H1 (cell line): ENCODE measurements at places on chromosomes 7 and 10. TPM values are rescaled to one million over a fixed set of nuclear protein-coding genes. Genes with fewer than 3 reads are reported as not detected.

The STK17A gene
- 2.0 and 2.2 TPM in 2 replicates for polyA plus RNA-seq

The AMZ1 gene
- 0.59 and 1.1 TPM in 2 replicates for polyA plus RNA-seq

The FAM241B gene
- polyA plus RNA-seq: 29.2 and 30.1 TPM in 2 replicates

The CYP3A4 gene
- polyA plus RNA-seq: not detected in 2 replicates

The LRRD1 gene
- not detected in 2 replicates for polyA plus RNA-seq

The MRLN gene
- 0.21 TPM in 1 of 2 replicates, not detected in the other for polyA plus RNA-seq

The ENO4 gene
- polyA plus RNA-seq: 0.33 and 0.77 TPM in 2 replicates

The MYL7 gene
- 1.4 and 3.4 TPM in 2 replicates for polyA plus RNA-seq

The ADRB1 gene
- 0.14 TPM in 2 replicates for polyA plus RNA-seq

The EEPD1 gene
- 3.1 and 5.5 TPM in 2 replicates for polyA plus RNA-seq

The CDH23 gene
- polyA plus RNA-seq: 4.9 and 6.3 TPM in 2 replicates

The AP3M1 gene
- 15.3 and 23.9 TPM in 2 replicates for polyA plus RNA-seq

The GIMAP4 gene
- 0.20 TPM in 1 of 2 replicates, not detected in the other for polyA plus RNA-seq

The FAM25G gene
- not detected in 2 replicates for polyA plus RNA-seq

The TRIM50 gene
- polyA plus RNA-seq: 0.12 and 0.25 TPM in 2 replicates

The ZNF488 gene
- polyA plus RNA-seq: 9.6 and 11.4 TPM in 2 replicates

The CPED1 gene
- polyA plus RNA-seq: 0.08 and 0.22 TPM in 2 replicates

The NRBF2 gene
- 6.3 and 11.0 TPM in 2 replicates for polyA plus RNA-seq

The IGFBP1 gene
- polyA plus RNA-seq: not detected in 2 replicates

The BUD31 gene
- 46.7 and 72.0 TPM in 2 replicates for polyA plus RNA-seq

The CLDN15 gene
- polyA plus RNA-seq: 7.6 and 11.1 TPM in 2 replicates

The NEBL gene
- 4.7 and 7.5 TPM in 2 replicates for polyA plus RNA-seq

The DGKI gene
- polyA plus RNA-seq: 0.20 and 0.22 TPM in 2 replicates

The WNT8B gene
- 0.20 and 0.71 TPM in 2 replicates for polyA plus RNA-seq

The PLXNA4 gene
- polyA plus RNA-seq: 0.44 and 0.79 TPM in 2 replicates

The SRRM3 gene
- 10.4 and 18.4 TPM in 2 replicates for polyA plus RNA-seq

The DCLRE1A gene
- 4.6 and 8.1 TPM in 2 replicates for polyA plus RNA-seq
